ENCODE measurements at places on chromosomes 13 and 19.
A peak's percentile ranks its signal among the peaks of the same experiment; 100 is the strongest.

GRCh38 chr13:26184791-26185250 is 37.3 kb downstream of the RNF6 start:
- DNase-seq, result peak; percentile 38

GRCh38 chr13:52926971-52927370 is 78.5 kb upstream of the PCDH8 start:
- no peak for DNase-seq

- DNase-seq, result no peak
Observed at GRCh38 chr19:55441692-55442321, 1.3 kb downstream of the SHISA7 start.

GRCh38 chr19:35013041-35013819 is 13.1 kb downstream of the GRAMD1A start:
- peak; percentile 66 for DNase-seq

DNA sequence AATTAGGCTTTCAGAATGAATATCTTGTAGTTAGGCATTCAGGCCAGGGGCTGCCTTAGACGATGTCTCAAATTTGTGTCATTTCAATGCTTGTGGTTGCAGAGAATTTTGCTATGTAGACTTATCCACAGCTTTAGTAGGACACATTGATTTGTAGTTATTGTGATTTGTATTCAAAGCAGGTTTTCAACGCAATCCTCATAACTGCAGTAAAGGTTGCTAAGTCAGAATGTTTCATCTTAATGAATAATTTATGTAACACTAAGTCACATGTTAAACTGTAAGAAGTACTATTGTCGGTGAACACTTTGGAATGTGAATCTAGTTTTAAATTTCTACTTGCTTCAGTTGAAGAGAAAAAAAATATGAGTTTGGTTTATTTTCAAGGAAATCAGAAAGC is 1117.2 kb upstream of the SPRY2 start:
- DNase-seq, result no peak

DNA sequence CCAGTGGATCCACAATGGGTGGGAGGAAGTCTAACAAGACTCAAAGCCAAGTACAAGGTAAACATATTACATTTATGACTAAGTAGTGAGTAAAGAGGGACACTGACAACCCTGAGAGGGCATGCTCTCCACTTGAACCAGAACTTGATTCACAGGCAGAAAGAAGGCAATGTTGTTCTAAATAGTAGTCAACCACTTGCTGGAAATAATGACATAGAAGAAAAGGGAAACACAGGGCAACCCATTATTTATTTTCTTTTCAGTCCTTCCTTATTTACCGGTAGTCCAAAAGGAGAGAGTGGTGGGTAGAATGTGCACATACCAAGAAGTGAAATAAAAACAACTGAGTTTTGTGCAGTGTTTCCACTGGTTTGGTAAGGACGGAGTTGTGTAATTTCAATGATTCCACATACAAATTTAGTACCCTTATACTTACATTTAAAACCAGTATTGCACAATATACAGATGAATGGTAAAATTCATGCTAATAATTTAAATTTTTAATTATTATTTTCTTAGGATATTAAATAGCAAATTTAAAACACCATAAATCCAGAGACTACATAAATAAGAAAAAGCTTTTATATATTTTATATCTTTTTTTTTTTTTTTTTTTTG is 65.9 kb downstream of the ENOX1 start:
- DNase-seq, result no peak
